ENCODE measurements at places on chromosomes 1 and 21. TPM values are rescaled to one million over a fixed set of nuclear protein-coding genes. Genes with fewer than 3 reads are reported as not detected.

- DNase-seq = no peak
Measured at GRCh38 chr1:43438576-43438952, 15.2 kb downstream of the HYI start.

DNA sequence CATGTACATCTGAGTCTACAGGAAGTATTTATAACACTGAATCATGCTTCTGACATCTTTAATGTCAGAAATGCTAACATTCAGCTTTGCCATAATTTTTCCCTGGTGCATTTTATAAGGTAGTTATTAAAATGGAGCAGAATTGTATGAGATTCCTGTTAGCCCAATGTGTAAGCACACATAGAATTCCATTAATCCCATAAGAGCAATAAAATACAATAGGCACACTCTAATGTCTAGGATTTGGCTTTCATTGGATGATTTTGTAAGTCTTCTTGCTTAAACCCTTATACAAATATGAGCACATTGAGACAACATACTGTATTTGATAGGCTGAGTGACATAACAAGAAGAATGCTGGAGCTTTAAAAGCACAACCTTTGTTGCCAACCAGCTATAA is 256.4 kb downstream of the HMCN1 start:
- no peak for DNase-seq

DNA sequence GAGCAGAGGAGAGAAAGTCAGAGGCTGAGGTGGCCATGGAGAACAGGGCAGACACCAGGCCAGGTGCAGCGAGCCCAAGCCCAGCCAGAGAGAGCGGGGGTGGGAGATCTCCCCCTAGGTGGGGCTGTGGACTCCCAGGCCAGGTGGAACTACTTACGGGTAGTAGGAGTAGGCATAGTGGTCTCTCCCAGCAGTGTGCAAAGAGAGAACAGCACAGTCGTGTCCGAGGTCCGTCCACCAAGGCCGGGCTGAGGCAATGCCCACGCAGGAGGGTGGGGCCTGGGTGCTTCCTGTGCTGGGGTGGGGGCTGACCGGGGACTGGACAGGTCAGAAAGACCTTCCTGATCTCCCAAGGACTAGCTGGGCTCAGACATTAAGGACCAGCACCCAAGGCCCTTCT is 263.7 kb downstream of the PTPRU start:
- no peak for DNase-seq

- no peak for DNase-seq
Measured at GRCh38 chr1:46577671-46578070, 26.2 kb upstream of the KNCN start.

DNA sequence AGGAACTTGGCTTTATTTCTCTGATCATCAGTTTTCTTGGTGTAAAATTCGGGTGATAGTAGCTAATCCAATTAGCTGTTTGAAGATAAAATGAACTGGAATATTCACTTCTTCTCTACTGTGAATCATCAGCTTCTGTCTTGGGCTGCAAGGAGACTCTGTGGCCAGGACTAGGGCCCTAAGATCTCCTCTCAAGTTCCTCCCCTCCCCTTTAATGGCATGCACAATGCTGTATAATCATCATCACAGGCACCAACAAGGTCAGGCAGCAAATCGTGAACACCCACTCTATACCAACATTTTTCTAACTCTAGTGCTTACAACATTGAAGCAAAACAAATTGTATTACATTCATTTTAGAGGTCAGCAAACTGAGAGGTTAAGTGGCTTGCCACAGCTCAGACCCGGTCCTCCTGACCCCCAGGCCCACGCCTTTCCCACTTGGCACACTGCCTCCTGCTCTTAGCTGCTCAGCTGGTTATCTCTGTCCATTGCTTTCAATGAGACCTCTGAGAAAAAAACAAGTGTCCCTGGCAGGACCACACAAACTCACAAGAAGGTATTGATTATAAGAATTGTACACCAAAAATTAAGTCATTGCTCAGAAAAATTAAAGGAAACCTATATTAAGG is 31.8 kb downstream of the LRRC52 start:
- no peak for DNase-seq

- no peak for DNase-seq
Measured at GRCh38 chr1:208122612-208123358, 121.4 kb downstream of the PLXNA2 start.

BACE2 gene
- total RNA-seq = 18.1 TPM

- peak; percentile 63 for DNase-seq
Measured at GRCh38 chr1:8825985-8826481, 8.6 kb upstream of the RERE start.

- DNase-seq = no peak
Measured at GRCh38 chr1:221706876-221707582, 34.9 kb downstream of the DUSP10 start.

DNA sequence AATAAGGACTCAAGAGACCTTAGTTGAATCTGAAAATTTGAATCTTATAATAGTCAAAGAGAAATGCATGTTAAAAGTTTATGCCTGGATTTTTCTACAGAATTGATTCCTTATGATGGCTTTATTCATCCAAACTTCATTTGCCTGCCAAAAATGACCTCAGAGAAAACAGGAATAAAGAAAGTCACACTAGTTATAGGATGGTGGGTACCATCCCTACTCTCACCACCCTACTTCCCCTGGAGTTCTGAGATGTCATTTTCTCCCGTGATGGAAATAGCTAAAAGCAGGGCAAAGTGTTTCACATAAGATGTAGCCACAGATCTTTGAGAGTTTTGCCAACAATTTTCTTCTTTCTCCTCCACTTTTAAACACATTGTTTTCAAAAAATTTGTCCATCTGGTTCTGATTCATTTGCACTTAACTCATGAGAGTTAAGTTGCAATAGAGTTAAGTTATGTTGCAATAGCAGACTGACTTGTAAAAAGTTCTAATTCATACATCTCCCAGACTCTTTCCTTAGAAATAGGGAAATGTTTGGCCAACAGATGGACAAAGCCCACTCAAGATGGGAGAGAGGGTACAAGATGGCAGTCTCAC is 384.6 kb downstream of the PLPP3 start:
- peak; percentile 76 for DNase-seq

DNA sequence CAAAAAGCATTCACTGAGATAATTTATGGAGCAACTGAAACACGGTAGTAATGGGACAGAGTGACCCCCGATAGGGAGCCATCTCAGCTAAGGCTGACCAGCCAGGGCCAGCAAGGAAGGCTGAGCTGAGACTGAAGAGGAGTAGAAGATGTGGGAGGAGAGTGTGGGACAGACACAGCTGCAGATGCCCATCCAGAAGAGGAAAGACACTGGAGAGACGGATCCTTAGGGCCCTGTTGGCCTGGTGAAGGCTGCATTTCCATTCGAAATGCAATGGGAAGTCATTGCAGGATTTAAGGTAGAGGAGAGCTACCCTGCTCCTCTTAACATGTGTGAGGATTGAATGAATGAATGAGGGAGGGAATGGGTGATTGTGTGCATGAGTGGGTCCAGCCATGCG is 44.0 kb upstream of the LRP8 start:
- no peak for DNase-seq

NR1I3 gene
- not detected for total RNA-seq

NFASC gene
- total RNA-seq = 0.28 TPM

DNA sequence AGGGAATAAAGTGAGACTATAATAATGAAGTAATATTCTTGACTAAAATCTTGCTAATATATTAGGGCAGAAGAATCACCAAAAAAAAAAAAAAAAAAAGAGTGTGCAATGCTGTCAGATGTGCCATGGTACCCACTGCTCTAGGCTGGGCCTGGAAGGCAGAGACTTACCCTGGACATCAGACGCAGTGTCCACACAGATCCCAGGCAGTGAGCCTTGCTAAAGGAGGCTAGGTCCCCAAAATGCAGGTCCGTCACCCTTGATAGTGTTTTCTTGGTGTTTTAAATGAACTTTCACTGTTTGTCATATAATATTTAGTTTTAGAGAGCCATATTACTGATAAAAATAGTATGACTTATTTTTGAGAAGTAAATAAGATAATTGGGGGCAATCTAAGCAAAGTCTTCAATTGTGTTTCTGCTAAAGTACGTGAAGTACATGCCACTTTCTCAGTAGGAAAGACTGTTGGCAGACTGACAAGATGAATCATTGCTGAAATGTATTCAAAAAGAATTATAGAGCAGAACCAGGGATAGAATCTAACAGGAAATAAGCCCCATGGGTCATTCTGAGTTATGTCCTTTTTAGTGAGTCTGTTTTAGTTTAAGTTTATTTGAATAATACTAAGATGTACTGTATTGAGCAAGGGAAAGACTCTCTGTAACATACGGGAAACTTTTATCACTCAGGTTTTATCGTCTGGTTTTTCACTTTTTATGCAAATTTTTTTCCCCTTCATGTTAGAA is 74.6 kb upstream of the PDC start:
- DNase-seq = peak; percentile 96

ZMYND12 gene
- not detected for total RNA-seq

GRCh38 chr1:17744666-17745478 is 10.3 kb upstream of the ACTL8 start:
- DNase-seq = no peak

GRCh38 chr1:67540733-67541125 is 110.5 kb upstream of the SERBP1 start:
- DNase-seq = peak; percentile 31

ADAMTS5 gene
- 1.1 TPM for total RNA-seq

- DNase-seq = no peak
Measured at GRCh38 chr1:62092110-62092509, 102.5 kb upstream of the L1TD1 start.

DNA sequence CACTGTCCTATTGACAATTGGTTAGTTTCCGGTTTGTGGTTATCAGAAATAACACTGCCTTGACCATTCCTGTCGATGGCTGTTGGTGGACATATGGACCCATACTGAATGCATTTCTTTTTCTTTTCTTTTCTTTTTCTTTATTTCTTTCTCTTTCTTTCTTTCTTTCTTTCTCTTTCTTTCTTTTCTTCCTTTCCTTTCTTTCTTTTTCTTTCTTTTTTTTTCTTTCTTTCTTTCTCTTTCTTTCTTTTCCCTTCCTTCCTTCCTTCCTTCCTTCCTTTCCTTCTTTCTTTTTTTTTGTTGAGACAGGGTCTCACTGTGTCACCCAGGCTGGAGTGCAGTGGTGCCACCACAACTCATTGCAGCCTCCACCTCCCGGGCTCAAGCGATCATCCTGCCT is 24.4 kb downstream of the RIPPLY3 start:
- DNase-seq = no peak

GPR52 gene
- total RNA-seq = 0.90 TPM

DNA sequence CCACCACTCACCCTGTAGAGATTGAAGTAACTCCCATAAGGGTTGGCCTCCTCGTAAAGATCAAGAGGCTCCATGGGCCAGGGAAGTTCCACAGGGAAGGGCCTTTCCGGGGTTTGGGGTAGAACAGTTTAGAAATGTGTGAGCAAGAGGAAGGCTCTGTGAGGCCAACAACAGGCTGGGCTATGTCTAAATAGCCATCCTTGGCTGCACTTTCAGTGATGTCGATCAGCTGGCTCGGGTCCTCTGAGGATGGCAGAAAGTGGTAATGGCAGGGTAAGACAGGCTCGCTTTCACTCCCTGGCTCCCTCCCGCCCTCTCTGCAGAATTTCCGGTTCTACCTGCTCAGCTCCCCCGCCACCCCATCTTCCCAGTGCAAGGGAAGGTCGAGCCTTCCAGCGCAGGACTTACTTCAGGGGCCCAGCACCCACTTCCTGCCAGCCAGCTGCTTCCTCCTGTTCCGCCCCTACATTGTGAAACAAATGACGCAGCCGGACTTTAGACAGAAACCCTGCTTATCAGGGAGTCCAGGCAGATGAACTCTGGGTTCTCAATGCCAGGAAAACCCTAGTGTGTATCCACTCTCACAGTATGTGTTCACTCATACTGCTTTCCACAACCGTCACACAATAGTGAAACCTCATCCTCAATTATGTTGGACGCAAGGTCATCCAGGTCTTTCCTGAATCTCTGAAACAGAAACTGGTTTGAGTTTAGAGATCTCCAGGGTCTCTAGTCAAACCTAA is 7.3 kb downstream of the F11R start:
- DNase-seq = peak; percentile 85

CD160 gene
- total RNA-seq = not detected

KIAA0040 gene
- total RNA-seq = under 0.01 TPM

SAMD13 gene
- 0.56 TPM for total RNA-seq

COL8A2 gene
- total RNA-seq = 0.54 TPM

FAM177B gene
- total RNA-seq = not detected

- no peak for DNase-seq
Measured at GRCh38 chr1:61387829-61388228, 305.5 kb downstream of the NFIA start.

GBP7 gene
- not detected for total RNA-seq

DNA sequence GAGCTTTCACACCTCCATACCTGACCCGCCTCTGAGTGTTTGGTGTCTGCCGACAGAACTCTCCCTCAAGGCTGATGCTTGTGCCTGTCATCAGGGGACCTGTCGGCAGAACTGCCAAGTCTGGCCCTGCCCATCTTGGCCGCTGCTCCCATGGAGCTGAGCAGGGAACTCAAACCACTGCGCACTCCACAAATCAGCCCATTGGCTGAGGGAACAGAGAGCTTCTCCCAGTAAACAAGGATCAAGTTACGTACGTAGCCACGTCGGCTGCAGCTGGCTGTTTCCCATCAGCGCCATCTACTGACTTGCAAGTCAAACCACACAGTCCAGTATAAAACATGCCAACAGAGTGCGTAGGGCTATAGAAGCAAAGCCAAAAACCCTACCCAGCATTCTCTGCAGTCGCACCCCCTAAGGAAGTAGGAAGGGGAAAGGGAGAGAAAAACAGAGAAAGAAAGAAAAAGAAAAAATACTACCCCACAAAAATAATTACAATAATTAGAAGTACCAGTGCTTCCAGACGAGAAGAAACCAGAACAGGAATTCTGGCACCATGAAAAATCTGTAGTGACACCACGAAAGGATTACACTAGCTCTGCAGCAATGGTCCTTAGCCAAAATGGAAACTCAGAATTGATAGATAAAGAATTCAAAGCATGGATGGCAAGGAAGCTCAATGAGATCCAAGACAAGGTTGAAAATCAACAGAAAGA is 13.1 kb downstream of the KRTAP13-1 start:
- no peak for DNase-seq

FCAMR gene
- not detected for total RNA-seq

GRCh38 chr1:26317612-26318337 is at the start of gene CD52:
Gene CD52, plus strand, starts transcription at chr1:26317958. Its CDS starts 60 bp downstream, at chr1:26318018.
- no peak for DNase-seq

HMCN1 gene
- 7.8 TPM for total RNA-seq

CFH gene
- total RNA-seq = 12.8 TPM

NBPF10 gene
- 1.4 TPM for total RNA-seq

IGSF3 gene
- total RNA-seq = under 0.01 TPM

GRCh38 chr1:234208351-234208750 is 164.9 kb upstream of the COA6 start:
- DNase-seq = no peak

Data from IMR-90 (cell line).